Temporal lobe (tissue), 4 donors: ENCODE measurements at places on chromosomes 3 and 15. TPM values are rescaled to one million over a fixed set of nuclear protein-coding genes. Genes with fewer than 3 reads are reported as not detected.

MYZAP gene
- total RNA-seq, result 0.25 TPM

BOC gene
- total RNA-seq, result 8.1 TPM

TUSC7 gene
- total RNA-seq, result 0.25 TPM

B3GALNT1 gene
- 110 TPM for total RNA-seq

SEMA3G gene
- 3.7 TPM for total RNA-seq

CA12 gene
- 10.3 TPM for total RNA-seq

NLGN1 gene
- total RNA-seq, result 61.0 TPM

ECE2 gene
- total RNA-seq, result 2.7 TPM

LRRC34 gene
- total RNA-seq, result 7.1 TPM

STRIT1 gene
- not detected for total RNA-seq
